H54 (cell line): ENCODE measurements at places on chromosomes 3 and 15.

DNA sequence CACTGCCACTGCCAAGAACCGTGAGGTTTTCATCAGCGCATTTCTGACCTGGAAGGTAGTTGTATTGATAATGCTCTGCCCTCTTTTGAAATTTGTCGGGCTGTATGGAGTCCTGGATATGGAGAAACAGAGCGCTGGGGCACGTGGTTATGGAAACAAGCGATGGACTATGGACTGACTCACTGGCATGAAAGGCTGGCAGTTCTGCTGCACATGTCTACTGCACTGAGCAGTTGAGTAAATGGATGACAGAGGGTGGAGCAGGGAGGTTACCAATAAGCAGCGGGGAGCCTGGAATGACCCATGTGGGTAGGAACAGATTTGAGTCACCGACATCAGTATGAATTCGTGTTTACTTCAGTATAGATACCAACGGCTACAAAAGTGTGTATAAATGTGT, 429.5 kb downstream of the OCA2 start:
- DNase-seq, result no peak

DNA sequence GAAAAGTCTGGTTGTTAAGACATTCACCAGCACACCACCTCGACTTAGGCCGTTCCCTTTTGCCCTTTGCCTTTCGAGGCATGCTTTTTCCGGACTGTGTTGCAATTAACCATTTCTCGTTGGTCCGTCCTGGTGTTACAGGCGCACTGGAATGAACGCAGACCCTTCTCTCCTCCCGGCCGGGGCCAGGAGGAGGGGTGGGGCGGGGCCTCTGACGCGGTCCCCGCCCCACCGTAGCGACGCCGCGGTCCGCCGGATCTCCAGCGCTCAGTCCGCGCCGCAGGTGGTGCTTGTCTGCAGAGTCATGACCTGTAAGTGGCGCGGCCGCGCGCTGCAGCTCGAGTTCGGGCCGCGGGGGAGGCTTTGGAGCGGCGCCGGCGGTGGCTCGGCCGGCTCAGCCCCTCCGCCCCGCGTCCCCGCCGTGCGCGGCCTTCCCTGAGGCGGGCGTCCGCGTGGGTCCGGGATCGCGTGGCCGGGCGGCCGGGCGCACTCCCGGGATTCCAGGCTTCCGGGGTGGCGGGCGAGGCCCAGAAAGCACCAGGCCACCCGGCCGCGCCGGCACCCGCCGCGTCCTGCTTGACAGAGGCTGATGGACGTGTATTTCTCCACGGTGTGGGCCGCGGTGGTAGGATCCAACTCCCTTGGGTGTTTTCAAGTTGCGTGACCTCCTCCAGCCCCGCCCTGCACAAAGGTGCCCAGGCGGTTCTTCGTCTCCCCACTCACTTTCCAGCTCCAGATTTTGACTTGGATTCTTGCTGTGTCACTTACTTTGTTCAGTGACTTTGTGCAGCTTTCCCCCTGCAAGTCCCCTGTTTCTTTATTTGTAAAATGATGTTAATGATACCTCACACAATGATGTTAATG, at the start of gene NIT2:
TSS of gene NIT2 (plus strand) at position 270 of the 864 bp plus-strand sequence. CDS start at position 305, 35 bp downstream.
- DNase-seq, result peak; percentile 87

- no peak for DNase-seq
These were observed 86.9 kb upstream of the C15orf39 start for GRCh38 chr15:75114796-75115195.

GRCh38 chr3:197216169-197216860, 82.1 kb downstream of the DLG1 start:
- DNase-seq, result no peak

DNA sequence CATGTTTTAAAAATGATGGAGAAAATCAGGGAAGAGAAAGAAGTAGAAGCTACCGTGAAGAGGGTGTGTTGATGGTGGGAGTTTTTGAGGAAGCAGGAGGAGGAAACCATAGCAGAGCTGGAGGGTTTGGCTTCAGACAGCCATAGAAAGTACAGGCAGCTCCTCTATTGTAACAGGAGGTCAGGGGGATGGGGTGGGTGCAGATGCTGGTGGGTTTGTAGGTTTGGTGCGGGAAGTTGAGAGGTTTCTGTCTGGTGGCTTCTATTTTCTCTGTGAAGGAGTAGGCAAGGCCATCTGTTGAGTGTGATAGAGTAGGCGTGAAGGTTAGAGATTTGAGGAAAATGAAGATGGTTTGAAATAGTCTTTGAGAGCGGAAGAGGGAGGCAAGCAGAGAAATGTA, 97.7 kb upstream of the TBC1D5 start:
- no peak for DNase-seq
